Kidney glomerular epithelial cell (primary cell): ENCODE measurements at places on chromosomes 6 and 20.

DNA sequence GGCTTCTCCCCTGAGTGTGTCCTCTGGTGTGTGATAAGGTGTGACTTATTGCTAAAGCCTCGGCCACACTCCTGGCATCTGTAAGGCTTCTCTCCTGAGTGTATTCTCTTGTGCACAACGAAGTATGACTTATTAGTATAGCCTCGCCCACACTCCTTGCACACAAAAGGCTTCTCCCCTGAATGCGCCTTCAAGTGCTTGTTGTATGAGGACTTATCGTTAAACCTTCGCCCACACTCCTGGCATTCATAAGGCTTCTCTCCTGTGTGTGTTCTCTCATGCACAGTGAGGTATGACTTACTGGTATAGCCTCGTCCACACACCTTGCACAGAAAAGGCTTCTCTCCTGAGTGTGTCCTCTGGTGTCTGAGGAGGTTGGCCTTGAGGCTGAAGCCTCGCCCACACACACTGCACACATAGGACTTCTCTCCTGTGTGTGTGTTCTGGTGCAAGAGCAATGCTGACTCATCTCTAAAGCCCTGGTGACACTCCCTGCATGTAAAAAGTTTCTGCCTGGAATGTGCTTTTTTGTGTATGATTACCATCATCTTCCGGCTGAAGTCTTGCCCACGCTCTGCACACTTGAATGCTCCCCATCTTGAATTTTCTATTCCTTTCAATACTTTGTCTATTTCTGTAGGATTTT, 20.4 kb downstream of the ZNF337 start:
- DNase-seq = peak; percentile 2

DNA sequence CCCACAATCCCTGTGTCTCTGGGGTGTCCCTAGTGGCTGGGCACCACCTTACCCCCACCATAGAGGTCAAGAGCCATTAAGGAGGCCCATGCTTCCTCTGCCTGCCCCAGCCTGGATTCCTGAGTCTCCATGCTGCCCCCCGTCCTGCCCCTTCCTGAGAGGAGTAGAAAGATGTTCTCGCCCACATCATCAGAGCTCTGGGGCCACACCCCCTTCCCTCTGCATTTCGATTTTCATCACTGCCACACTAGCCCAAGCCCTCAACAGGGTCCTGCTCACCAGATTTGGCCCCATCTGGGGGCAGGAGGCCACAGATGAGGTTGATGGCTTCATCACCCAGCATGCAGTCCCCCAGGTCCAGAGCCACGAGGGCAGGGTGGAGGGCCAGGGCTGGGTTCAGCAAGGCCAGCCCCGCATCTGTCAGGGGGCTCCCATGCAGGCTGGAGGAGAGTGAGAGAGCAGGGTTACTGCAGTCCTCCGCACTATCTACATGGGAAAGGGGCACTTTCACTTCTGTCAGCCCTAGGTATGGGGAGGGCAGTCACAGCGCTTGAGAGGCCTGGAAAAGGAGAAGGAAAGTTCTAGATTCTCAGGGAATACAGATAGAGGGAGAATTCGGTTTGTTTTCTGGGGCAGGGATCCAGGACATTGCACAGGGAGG, 1.5 kb downstream of the LRRC73 start:
- no peak for DNase-seq

DNA sequence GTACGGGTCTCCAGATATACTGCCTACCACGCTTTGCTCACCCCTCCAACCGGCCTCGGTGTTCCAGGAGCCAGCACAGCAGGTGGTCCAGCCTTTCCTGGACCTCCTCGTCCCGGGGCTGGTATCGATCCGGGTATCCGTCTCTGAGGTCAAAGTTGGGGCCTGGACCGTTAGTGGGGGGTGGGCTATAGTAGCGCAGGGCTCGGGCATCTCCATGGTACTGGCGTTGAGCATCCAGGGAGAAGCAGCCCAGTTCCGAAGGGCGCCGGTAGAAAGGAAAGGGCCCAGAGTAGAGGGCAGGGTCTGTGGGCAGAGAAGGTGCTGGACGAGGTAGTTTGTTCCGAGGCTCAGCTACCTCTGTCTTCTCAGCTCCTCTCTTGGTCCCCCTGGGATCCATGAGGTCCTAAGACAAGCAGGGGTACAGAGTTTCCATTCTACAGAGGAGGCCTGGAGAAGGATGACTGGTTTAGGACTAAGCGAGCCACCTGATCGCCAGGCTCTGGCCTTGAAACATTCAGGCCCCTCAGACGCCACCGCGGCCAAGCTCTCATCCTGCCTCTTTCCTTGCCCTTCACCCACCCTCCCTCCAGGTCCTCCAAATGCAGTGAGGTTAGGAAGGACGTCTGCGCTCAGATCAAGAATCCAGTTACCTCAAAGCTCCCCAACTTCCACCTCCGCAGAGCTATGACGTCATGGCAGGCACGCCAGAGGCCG, 502 bp downstream of the DXO start:
- no peak for DNase-seq

GRCh38 chr6:8219352-8219943, 117.1 kb upstream of the EEF1E1 start:
- DNase-seq = peak; percentile 74

GRCh38 chr20:24118441-24119175, 130.0 kb upstream of the GGTLC1 start:
- DNase-seq = no peak

DNA sequence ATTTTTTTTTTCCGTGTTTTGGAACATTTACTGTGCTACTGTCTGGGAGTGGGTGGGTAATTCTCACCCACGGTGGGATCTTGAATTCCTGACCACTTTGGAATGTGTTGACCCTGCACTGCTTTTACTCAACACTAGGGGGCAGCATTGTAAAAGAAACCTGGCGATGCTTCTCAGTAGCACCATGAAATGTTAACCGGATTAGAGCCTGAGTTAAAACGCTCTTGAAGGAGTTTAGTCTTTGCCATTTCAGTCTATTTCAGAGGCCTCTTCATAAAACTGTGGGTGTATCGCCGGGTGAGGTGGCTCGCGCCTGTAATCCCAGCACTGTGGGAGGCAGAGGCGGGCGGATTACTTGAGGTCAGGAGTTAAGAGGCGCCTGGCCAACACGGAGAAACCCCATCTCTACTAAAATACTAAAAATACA, 114.4 kb upstream of the PRND start:
- peak; percentile 55 for DNase-seq

GRCh38 chr6:159914565-159914923, 23.8 kb downstream of the MAS1 start:
- no peak for DNase-seq

DNA sequence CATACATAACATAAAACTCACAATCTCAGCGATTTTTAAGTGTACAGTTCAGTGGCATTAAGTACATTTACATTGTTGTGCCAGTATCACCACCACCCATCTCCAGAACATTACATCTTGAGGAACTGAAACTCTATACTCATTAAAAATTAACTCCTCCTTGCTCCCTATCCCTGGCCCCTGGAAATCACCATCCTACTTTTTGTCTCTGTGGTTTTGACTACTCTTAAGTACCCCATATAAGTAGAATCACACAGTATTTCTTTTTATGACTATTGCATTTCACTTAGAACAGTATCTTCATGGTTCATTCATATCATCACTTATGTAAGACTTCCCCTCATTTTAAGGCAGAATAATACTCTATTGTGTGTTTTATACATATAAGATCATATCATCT, 1108.1 kb downstream of the GRIK2 start:
- DNase-seq = no peak

DNA sequence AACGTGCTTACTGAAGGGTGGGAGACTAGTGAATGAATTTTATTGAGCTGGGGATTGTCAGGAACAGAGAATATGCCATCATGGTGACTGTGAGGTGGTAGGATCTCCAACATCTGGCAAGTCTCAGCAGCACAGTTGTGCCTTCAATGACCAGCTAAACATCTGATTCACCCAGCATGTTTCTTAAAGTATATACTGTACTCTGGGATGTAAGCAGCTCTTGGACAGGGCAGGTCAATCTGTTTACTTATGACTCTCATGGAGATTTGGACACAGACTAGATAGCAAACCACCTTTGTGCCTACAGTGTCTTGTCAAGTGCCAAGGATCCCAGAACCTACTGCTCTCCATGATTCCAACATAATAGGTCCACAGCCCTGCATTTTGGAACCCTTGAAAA, 801.0 kb upstream of the CITED2 start:
- DNase-seq = no peak

- no peak for DNase-seq
Observed at GRCh38 chr20:59305908-59306655, 5.7 kb downstream of the EDN3 start.

DNA sequence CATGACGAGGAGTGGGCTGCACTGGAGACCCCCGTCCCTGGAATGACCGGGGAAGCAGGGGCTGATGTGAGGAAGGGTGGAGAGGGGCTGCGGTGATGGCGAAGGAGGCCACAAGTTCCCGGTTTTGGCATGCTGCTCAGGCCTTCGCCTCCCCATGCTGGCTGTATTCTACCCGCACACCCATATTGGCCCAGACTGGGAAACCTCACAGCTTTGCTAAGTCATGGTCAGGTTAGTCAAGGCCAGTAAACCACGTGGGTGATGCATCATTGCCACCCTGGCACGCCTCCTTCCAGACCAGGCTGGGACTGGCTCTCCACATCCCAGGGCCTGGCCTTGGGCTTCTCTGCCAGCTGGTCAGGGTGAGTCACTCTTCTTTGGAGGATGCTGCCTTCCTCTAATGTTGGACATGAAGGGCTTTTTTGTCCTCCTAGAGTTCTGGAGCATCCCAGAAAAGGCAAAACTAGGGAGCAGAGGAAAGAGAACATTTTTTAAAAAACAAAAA, 53.8 kb downstream of the PCNA start:
- DNase-seq = peak; percentile 86

DNA sequence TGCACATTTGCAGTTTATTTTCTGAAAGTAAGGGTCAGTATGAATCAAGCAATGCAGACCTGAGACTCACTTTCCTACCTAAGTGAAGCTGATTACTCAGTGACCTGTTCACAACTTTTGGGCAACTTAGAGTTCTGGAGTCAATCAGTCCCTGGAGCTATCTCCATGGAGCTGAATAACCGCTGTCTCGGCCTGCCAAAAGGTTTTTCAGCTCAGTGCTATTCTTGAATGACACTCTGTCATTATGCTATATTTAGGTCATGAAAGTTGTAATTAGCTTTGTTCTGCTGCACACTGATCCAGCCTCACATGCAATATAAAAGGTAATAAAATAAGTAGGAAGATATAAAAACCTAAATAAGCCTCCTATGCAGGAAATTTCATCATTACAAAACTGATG, 356.0 kb downstream of the BMP2 start:
- DNase-seq = no peak

- no peak for DNase-seq
Observed at GRCh38 chr6:85465762-85466161, 15.9 kb downstream of the NT5E start.

DNA sequence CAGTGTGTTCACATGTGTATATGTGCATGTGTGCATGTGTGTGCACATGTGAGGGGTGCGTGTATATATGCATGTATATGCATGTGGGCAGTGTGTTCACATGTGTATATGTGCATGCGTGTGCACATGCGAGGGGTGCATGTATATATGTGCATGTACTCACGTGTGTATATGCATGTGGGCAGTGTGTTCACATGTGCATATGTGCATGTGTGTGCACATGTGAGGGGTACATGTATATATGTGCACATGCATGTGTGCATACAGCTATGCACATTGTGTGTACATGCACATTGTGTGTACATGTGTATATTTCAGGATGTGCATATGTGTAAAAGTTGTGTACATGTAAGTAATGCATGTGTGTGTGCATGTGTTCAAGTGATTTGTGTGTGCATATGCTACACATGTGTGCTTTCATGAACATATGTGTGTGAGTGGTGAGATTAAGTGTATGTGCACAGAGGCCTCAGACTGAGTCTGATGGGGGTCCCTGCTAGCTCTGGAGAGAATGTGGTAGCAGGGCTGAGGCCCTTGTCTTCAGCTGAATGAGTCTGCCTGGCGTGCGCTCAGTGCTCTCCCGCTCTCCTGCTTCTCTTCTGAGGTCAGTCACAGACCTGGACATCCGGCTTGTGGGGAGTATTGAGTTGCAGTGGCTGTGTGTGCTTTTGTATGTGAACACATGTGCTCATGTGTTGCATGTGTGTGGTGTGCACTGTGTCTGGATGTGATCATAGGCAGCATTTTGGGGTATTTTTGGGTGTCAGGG, 19.9 kb upstream of the MYT1 start:
- DNase-seq = no peak
